RWPE2 (cell line): ENCODE measurements at places on chromosomes 1 and 21.

DNA sequence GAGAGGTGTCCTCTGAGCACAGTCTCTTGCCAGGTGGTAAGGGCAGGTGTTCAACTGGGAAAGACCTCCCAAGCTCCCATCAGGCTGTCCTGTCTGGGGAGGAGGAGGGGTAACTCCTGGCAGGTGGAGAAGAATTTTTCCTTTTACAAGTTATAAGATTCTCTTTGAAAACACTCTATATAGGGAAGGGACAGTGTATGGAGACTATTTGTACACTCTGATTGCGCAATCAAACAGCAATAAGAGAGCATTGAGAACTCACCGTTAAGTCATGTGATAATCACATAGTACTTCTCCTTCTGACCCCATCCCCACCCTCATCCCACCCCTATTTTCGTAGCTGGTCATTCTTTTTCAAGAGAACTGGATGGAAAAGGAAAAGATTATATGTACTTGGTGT, 179.3 kb upstream of the ZNF644 start:
- H3K27ac ChIP-seq = no peak overlapping the region
- H3K36me3 ChIP-seq = no peaks in the 10 kb centered on the region
- peaks cover 11% of the 10 kb centered on the region for H3K27me3 ChIP-seq
- no peak overlapping the region for H3K4me3 ChIP-seq
- no peaks in the 10 kb centered on the region for H3K4me1 ChIP-seq

DNA sequence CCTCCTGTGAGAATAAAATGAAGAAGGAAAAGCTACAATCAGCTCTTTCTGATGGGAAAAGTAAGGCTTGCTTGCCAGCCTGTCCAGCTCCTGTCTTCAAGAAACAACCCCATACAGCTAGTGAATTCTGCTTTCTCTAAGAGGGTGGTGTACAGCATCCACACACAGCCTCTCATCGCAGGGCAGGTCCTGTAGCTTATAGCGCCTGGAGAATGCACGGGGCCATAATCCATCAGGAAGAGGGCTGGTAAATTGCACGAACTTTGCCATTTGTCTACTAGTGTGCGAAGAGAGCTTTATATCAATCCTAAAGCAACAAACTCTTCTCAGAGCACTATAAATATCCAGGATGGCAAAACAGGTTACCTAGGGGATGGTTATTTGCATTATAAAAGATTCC, 83.3 kb upstream of the SAMSN1 start:
- H3K4me1 ChIP-seq = no peaks in the 10 kb centered on the region
- H3K4me3 ChIP-seq = no peak overlapping the region
- no peaks in the 10 kb centered on the region for H3K27me3 ChIP-seq
- no peak for DNase-seq
- no peak overlapping the region for H3K27ac ChIP-seq

GRCh38 chr1:178960482-178961240, 65.0 kb upstream of the FAM20B start:
- no peak overlapping the region for H3K27ac ChIP-seq
- H3K27me3 ChIP-seq = no peaks in the 10 kb centered on the region
- H3K36me3 ChIP-seq = no peaks in the 10 kb centered on the region
- no peak overlapping the region for H3K4me3 ChIP-seq

GRCh38 chr1:246923900-246924299, 7.8 kb downstream of the AHCTF1 start:
- no peak overlapping the region for H3K4me3 ChIP-seq
- no peak overlapping the region for H3K27ac ChIP-seq
- H3K27me3 ChIP-seq = no peaks in the 10 kb centered on the region
- no peaks in the 10 kb centered on the region for H3K4me1 ChIP-seq

- peaks cover 11% of the 10 kb centered on the region for H3K4me1 ChIP-seq
- peak overlapping the region; percentile 8 for H3K27ac ChIP-seq
- no peak overlapping the region for H3K4me3 ChIP-seq
- no peak for DNase-seq
- no peaks in the 10 kb centered on the region for H3K36me3 ChIP-seq
- H3K27me3 ChIP-seq = no peaks in the 10 kb centered on the region
Observed at GRCh38 chr1:199612976-199613774, 414.3 kb upstream of the NR5A2 start.

GRCh38 chr1:19232524-19232846, 18.8 kb downstream of the EMC1 start:
- no peak overlapping the region for H3K4me3 ChIP-seq
- no peaks in the 10 kb centered on the region for H3K4me1 ChIP-seq
- no peak overlapping the region for H3K27ac ChIP-seq
- peaks cover 93% of the 10 kb centered on the region for H3K36me3 ChIP-seq

DNA sequence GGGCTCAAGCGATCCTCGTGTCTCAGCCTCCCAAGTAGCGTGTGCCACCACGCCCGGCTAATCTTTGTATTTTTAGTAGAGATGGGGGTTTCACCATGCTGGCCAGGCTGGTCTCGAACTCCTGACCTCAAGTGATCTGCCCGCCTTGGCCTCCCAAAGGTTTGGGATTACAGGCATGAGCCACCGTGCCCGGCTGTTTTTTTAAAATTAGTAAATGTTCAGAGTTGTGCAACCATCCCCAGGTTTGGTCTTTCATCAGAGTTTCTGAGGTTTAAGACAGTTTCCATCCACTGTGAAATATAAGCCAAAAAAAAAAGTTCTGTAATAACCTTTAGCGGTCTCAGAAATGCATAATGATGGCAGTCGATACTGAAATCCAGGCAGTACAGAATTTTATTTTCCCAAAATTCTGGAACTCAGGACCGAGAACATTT, 550 bp upstream of the SYT11 start:
- H3K27ac ChIP-seq = peak overlapping the region; percentile 63
- H3K27me3 ChIP-seq = no peaks in the 10 kb centered on the region
- DNase-seq = no peak
